ENCODE measurements at places on chromosomes 5 and 9. TPM values are rescaled to one million over a fixed set of nuclear protein-coding genes. Genes with fewer than 3 reads are reported as not detected.
A peak's percentile ranks its signal among the peaks of the same experiment; 100 is the strongest.

The BARHL1 gene
- not detected for polyA plus RNA-seq

The RFESD gene
- 1.0 TPM for polyA plus RNA-seq

The ASS1 gene
- polyA plus RNA-seq: 39.7 TPM

The SNX24 gene
- 15.0 TPM for polyA plus RNA-seq

The KLHL3 gene
- polyA plus RNA-seq: 2.3 TPM

The RMND5B gene
- polyA plus RNA-seq: 19.5 TPM

The SAXO1 gene
- polyA plus RNA-seq: not detected

The PCDHA2 gene
- polyA plus RNA-seq: not detected

The SH3RF2 gene
- polyA plus RNA-seq: 1.7 TPM

The MRPL41 gene
- 58.9 TPM for polyA plus RNA-seq

The SPINK6 gene
- not detected for polyA plus RNA-seq

The TSSK1B gene
- 0.03 TPM for polyA plus RNA-seq

DNA sequence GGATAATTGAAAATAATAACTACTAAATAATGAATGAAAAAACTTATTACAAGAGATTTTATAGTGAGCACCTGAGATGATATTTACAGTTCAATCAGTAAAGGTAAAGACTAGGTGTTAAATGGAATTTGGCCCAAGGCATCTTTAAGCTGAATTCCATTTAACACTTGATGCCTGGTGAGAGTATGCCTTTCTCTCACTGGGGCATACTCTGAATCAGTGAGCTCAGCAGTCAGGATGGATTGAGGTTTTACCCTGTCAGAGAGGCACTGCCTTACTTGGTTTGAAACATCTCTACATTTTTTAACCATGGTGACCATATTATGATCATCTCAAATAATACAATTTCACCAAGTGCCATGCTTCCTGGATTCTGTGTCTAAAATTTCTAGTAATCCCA lies 1416.3 kb downstream of the MAT2B start:
- DNase-seq: no peak

DNA sequence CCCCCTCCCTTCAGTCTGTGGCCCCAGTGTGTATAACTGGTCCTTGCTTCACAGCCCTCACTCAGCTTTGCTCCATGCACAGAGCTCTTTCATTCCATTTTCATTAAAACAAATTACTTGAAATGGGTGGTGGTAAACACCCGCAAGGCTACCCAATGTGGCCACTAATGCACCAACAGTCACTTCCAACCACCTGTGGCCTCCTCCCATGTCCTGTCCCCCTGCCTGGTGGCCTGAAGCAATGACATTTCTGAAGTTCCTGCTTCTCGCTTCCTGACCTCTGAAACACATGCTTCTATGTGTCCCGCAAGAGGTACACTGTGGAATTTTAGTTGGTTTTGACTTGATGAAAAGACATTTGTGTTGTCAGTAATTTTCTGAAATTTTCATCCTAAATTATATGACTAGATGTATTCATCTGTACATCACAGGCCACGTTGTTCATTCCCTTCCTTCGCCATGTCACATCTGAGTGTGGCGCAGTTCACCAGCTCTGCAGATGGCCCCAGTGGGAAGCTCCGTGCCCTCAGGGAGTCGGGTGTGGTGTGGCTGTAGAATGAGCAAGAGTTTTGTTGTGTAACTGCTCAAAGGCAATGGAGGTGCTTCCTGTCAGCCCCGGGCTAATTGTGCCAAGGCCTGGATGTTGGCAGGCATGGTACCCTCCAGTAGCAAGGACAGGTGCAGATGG lies 9.6 kb downstream of the ROPN1L start:
- DNase-seq: no peak

- no peak for DNase-seq
Observed at GRCh38 chr5:68534956-68535520, 319.5 kb downstream of the PIK3R1 start.

GRCh38 chr5:16812448-16812847 lies 123.6 kb downstream of the MYO10 start:
- peak; percentile 47 for DNase-seq

GRCh38 chr5:40615586-40616170 lies 64.0 kb upstream of the PTGER4 start:
- peak; percentile 29 for DNase-seq

- peak; percentile 1 for DNase-seq
Observed at GRCh38 chr5:158212917-158213316, 354.0 kb upstream of the CLINT1 start.

GRCh38 chr9:103649086-103649485 lies 445.0 kb upstream of the SMC2 start:
- DNase-seq: no peak

DNA sequence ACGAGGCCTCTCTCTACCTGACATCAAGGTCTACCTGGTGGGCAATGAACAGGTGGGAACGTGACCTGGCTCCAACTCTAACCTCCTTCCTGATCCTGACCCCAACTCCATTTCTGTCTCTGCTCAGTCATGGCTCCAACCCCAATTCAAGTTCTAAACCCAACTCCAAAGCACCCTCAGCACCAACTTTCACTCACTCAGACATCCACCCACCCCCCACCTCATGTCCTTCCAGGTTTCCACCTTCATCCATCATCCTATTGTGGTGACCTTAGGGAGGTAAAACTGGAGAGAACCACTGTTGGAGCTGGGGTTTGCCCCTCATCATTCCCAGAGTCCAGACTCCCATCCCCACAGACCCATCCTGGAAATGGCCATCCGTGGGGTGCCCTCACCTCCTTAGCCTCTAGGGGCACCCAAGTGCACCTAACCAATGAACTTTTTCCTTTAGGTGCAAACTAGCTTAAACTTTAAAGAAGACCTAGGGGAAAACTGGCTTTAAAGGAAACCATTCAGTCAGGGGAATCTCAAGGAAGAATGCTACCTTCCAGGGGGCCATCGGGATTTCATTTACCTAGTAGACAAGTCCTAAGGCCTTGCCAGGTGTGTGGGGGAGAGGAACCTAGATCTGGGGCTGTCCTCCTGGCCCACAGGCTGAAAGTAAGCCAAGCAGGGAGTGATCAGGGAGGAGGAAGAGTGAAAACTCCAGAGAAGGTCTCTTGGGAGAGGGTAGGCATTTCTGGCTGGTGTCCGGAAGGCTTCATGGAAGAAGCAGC lies 11.3 kb downstream of the RGS14 start:
- DNase-seq: no peak

DNA sequence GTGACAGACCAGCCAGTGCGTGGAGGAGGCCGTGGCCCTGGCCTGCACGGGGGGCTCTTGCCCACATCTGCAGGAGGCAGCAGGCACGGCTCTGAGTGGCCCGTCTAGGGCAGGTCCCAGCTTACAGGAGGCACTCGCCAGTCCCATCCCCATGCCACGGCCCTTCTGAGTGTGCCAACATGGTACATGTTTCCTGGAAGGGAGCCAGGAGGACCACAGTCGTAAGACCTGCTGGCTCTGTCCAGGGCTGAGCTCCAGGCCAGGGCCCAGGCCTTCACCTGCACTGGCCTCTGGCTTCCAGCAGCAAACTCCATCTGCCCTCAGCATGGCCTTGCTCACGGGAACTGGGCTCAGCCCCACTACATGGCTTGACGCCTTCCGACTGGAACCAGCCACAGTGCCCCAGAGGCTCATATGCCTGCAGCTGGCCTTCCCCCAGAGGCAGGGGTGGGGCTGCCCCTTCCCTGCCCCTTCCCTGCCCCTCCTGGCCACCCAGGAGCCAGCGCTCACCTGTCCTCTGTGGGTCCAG lies 3.8 kb downstream of the NKD2 start:
- no peak for DNase-seq

DNA sequence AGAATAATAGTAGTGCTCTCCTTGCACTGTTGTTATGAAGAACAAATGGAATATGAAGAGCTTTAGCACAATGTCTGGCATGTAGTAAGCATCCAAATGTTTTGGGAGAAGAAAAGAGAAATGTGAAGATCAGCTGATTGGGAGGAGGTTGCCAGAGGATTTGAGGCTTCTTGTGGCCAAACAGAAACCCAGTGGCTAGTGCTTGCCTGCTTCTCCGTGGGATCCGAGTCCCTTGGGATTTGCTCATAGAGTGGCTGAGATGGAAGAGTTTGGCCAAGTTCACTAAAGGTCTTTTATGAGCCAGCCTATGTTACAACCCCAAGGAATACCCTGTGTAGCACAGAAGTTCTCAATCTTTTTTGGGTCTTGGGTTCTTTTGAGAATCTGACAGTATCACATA lies 86.0 kb downstream of the ANGPTL2 start:
- no peak for DNase-seq

GRCh38 chr5:31983851-31984250 lies 190.3 kb downstream of the GOLPH3 start:
- DNase-seq: no peak

- no peak for DNase-seq
Observed at GRCh38 chr5:52710310-52710971, 77.3 kb upstream of the ITGA1 start.

- DNase-seq: no peak
Observed at GRCh38 chr9:4936823-4937222, 48.2 kb upstream of the JAK2 start.

DNA sequence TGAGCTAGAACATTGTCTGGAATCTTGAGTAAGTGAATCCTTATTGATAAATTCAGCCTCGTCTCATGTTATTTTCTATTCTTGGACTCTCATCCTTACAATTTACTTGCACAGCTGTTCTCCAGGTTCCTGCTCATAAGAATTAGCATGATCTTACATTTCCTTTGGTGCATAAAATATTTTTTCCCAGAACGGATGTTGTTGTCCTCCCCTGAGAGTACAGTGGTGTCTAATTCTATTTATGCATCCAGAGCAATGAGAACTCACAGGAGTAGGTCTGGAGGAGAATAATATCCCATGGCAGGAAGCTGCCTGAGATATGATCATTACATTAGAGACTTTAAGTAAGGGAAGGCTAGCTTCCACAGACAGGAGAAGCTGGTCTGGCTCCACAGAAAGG lies 178.4 kb upstream of the MAST4 start:
- no peak for DNase-seq

GRCh38 chr5:555058-555623 lies 30.9 kb upstream of the SLC9A3 start:
- DNase-seq: no peak

DNA sequence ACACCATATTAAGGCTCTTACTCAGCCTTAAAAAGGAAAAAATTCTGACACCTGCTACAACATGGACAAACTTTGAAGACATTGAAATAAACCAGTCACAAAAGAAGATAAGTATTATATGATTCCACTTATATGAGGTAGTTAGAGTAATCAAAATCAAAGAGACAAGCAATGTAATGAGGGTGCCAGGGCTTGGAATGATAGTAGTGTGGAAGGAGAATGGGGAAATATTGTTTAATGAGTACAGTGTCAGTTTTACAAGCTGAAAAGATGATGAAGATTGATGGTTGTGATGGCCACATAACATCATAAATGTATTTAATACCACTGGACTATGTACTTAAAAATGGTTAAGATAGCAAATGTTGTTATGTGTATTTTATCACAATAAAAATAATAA lies 485.7 kb downstream of the SPATA31D1 start:
- DNase-seq: no peak

DNA sequence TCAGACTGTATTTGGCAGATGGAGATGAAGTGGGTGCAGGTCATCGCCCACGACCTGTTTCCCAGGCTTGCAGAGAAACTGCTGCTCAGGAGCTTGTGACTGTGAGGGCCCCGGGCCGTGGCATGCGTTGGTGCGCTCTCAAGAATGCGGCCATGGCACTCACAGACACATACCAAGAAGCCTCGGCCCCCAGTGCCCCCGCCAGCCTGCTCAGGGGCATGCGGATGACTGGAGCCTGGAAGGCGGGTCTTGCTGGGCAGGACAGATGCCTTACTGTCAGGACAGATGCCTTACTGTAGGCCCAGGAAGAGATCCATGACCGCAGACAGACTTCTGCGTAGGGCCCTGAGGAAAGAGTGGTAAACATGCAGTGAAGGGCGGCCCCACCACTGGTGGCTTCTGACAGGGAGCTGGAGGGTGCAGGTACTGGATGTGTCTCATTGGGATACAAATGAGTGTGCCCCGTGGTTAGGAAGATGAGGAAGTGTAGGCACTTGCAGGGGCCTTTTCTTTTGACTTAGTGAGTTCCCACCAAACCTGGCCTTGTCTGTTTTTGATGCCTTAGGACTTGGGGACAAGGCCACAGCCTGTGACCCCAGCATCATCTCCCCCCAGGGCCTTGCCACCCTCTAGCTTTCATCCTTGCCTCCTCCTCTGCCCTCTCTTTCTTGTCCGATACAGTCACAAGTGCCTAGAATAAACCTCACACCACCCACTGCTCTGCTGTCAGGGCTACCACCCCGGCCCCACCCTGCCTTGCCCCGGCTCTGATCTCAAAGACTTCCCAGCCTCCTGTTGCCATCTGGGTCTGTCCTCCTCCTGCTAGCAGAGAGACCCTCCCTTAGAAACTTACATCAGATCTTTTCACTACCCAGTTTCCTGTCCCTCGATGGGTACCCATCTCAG lies 68.8 kb upstream of the ABL1 start:
- no peak for DNase-seq

GRCh38 chr9:33437898-33438297 lies 9.5 kb downstream of the AQP3 start:
- DNase-seq: no peak

Measured in IMR-90 (cell line).